ENCODE measurements at places on chromosomes 7 and 10.

- DNase-seq: no peak
These were observed 52.2 kb upstream of the FXYD4 start for GRCh38 chr10:43318976-43319960.

GRCh38 chr10:129955601-129956285 lies 8.3 kb downstream of the EBF3 start:
- DNase-seq: no peak

GRCh38 chr10:98418665-98419468 lies 3.9 kb upstream of the PYROXD2 start:
- no peak for DNase-seq

GRCh38 chr10:29057822-29058331 lies 231.0 kb upstream of the LYZL1 start:
- no peak for DNase-seq

DNA sequence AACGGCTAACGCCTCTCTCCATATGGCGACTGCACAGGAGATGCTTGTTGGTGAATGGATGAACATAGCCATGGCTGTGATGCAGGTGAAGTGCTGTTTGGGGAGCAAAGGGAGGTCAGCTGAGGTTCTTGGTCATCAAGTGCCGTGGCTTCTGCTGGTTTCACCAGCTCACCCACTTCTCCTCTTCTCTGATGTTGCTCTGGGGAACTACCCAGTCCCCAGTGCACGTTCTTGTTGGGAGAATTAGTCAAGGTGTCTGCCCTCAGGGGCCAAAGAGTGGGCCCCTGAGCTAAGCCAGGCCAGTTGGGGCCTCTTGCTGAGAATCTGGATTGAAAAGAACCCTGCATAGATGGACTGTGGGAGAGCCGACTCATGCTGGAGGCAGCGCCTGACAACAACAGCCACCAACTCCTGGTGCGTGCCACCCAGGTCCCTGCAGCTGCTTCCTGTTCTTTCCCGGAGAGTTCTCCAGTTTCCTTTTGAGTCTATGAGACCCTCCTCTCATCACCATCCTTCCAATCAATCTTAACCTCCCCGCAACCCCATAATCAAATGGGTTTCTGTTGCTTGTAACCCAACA lies 3.0 kb downstream of the BTBD16 start:
- DNase-seq: no peak

GRCh38 chr10:11901833-11902475 lies 78.8 kb downstream of the PROSER2 start:
- DNase-seq: peak; percentile 41

DNA sequence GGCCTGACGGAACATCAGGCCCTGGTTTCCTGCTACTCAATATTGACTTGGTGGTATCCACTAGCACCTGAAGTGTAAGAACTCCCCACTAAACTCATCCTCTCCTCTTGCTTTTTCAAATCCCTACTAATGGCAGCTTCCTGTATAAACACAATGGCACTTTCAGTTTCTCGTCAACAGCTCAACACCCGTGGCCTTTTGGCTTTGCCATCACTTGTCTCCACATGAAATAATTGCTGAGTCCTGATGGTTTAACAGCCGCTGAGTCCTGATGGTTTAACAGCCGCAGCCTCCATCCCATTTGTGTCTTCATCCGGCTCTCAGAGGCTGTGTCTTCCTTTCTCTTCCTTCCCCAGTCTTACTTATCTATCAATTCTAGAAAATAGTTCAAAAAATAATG lies 261.4 kb upstream of the PITRM1 start:
- no peak for DNase-seq

DNA sequence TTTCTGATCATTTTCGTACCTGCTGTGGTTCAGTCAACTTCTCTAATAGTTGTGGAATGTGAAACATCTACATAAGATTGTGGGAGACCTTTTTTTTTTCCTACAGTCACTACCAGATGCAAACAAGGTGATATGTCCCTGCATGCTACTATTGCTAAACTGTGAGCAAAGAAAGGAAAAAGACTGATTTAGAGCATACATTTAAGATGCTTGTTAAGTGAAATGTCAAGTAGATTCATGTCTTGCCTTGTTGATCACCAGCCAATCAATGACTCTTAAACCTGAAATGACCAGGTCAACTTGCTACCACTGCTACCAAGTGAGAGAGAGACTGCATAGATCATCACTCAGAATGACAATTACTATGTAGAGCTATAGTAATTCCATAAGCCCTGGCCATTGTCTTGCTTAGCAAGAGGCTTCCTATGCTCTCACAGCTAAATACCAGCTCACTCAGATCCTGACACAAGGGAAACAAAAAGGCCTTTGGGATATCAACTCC lies 84.3 kb upstream of the SKAP2 start:
- DNase-seq: no peak

DNA sequence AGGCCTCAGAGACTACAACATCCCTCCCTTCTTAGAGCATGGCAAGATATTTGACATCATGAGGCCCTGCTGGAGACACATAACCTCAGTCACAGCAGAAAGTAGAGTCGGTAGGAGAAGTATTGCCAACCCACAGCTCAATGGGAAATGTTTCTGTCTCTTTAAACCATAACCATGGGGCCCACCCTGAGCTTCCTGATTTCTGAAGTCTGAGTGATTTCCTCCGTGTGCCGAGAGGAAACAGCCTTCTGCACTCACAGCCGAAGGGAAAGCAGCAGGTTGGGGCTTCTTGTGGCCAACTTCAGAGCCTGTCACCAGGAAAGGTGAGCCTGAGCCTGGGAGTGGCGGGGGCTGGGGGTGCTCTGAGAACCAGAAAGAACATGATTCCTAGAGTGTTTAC lies at the start of gene GIMAP1:
TSS of gene GIMAP1 (plus strand) at position 246 of the 400 bp plus-strand sequence. CDS start 2,435 bp downstream, outside the sequence.
- DNase-seq: peak; percentile 83

DNA sequence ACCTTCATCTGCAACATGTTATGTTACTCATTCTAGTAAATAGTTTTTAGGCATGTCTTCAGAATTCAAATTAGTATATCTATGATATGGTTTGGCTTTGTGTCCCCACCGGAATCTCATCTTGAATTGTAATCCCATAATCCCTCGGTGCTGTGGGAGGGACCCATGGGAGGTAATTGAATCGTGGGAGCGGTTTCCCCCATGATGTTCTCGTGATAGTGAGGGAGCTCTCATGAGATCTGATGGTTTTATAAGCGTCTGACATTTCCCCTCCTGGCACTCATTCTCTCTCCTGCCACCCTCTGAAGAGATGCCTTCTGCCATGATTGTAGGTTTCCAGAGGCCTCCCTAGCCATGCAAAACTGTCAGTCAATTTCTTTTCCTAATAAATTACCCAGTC lies 20.4 kb upstream of the GPR37 start:
- DNase-seq: no peak

GRCh38 chr7:1733206-1733907 lies 63.3 kb downstream of the ELFN1 start:
- DNase-seq: no peak

- DNase-seq: peak; percentile 17
These were observed 18.1 kb upstream of the OIT3 start for GRCh38 chr10:72875250-72876055.

All from MV-4-11 (cell line).